ENCODE measurements at places on chromosomes 3 and 15.

GRCh38 chr3:141594357-141594756 is 107.5 kb downstream of the RASA2 start:
- no peak for DNase-seq

DNA sequence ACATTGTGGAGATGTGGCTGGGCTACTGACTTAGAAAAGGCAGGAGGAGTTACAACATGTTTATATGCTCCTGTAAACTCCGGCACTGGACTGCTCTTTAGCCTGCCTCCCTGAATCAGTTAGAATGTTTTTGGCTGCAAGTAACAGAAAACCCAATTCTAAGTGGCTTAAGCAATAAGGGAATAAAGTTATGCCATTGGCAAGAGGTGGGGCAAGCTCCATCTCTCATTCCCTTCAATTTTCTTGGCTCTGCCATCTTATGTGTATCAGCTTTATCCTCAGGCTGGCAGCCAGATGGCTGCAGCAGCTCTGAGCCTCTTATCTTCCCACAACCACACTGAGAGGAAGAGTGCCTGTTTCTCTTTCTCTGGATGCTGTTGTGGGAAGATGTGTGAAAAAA is 22.4 kb upstream of the MEIS2 start:
- DNase-seq, result no peak

DNA sequence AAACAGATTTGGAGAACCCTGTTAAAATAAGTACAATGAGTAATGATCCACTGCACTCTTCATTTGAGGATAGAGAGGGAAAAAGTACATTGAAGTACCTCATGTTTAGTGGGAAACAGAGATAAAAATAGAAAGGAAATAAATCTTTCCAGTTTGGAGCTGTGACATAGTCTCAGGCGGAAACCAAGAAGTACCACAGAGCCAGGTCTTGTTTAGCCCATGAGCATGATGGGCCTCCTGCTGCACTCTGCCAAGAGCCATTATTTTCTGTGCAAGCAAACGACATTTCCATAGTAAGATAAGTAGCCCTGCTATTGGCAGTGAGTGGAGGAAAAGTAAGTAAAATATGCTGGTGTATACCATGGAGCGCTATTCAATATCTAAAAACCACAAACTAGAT is 796.1 kb downstream of the TBL1XR1 start:
- no peak for DNase-seq

- DNase-seq, result no peak
Measured at GRCh38 chr3:184982076-184982475, 170.1 kb downstream of the VPS8 start.

DNA sequence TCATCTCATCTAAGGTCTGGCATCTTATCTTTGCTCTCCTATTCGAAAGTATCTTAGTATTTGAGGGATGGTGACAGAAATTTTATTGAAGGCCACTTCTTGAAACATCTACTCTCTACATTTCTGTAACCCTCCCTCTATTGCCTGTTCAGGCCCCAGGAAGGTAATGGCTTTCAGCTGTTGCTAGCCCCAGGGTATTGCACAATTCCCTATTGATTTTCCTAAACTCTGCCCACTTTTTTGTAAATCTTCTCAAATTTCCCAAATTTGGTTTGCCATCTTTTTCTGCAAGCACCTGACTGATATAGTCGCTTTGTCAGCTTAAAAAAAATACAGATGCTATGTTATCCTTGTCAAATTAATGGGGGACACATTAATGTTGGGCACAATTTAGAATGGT is 242.1 kb downstream of the RAP2B start:
- DNase-seq, result no peak

GRCh38 chr3:40287248-40287647 is 22.3 kb upstream of the EIF1B start:
- DNase-seq, result no peak

- no peak for DNase-seq
Measured at GRCh38 chr15:93089727-93090305, 805 bp upstream of the RGMA start.

DNA sequence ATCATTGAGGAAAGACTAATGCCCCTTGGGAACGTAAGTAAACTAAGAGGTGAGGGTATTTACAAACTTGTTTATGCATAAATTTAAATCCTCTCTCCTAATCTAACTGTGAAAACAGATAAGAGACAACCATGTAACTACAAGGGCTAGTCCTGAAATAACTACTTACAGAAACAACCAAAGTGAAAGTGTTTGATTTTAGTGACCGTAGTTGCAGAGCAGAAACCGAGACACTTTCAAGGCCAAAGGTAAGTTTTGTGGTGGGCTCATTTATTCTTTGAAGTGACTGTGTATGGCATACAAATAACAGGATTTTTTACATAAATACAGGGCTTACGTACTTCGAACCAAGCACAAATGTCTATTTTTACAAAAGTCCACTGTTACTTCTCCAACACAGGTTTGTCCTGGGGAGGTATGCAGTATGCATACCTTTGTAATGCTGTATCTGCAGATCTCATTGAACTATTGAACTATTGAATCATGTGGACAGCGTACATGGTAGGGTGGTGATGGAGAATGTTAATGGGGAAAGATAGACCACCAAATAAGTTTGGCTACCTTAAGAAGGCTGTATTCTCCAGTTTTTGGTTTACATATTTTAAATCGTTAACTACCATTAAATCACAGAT is 99.6 kb upstream of the RBMS3 start:
- DNase-seq, result no peak

GRCh38 chr3:62822905-62823304 is 52.3 kb downstream of the CADPS start:
- no peak for DNase-seq

- DNase-seq, result no peak
Measured at GRCh38 chr15:100601617-100602063, 344 bp downstream of the LINS1 start.

- no peak for DNase-seq
Measured at GRCh38 chr15:48494631-48495030, 150.9 kb downstream of the FBN1 start.

GRCh38 chr3:48548729-48549705 is 7.6 kb downstream of the PFKFB4 start:
- DNase-seq, result peak; percentile 92

- DNase-seq, result no peak
Measured at GRCh38 chr3:170531657-170532335, 54.1 kb downstream of the SLC7A14 start.

GRCh38 chr15:83716605-83717004 is 62.7 kb downstream of the ADAMTSL3 start:
- DNase-seq, result no peak

- DNase-seq, result peak; percentile 86
Measured at GRCh38 chr3:31067004-31067403, 172.5 kb upstream of the GADL1 start.

GRCh38 chr15:46296797-46297196 is 662.0 kb downstream of the SQOR start:
- DNase-seq, result no peak

DNA sequence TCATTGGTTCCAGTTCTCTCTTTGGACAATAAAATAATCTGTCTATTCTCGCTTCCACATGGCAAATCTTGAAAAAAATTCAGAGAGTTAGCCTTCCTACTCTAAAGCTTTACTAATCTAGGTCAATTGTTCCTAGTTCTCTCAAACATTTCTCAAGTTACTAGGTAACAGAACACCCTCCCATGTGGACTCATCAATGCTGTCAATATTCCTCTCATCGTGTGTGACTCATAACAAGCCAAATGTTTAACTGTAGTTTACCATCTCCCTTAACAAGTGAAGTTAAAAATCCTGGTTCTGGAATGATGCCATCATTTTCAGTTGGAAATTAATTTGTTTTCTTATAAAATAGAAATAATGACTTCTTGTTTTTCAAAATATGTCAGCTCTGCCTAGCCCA is 438.6 kb downstream of the ROBO1 start:
- no peak for DNase-seq

GRCh38 chr3:38837358-38837757 is 21.3 kb upstream of the SCN10A start:
- DNase-seq, result no peak

GRCh38 chr3:146781059-146781458 is 175.9 kb upstream of the PLSCR5 start:
- DNase-seq, result no peak

DNA sequence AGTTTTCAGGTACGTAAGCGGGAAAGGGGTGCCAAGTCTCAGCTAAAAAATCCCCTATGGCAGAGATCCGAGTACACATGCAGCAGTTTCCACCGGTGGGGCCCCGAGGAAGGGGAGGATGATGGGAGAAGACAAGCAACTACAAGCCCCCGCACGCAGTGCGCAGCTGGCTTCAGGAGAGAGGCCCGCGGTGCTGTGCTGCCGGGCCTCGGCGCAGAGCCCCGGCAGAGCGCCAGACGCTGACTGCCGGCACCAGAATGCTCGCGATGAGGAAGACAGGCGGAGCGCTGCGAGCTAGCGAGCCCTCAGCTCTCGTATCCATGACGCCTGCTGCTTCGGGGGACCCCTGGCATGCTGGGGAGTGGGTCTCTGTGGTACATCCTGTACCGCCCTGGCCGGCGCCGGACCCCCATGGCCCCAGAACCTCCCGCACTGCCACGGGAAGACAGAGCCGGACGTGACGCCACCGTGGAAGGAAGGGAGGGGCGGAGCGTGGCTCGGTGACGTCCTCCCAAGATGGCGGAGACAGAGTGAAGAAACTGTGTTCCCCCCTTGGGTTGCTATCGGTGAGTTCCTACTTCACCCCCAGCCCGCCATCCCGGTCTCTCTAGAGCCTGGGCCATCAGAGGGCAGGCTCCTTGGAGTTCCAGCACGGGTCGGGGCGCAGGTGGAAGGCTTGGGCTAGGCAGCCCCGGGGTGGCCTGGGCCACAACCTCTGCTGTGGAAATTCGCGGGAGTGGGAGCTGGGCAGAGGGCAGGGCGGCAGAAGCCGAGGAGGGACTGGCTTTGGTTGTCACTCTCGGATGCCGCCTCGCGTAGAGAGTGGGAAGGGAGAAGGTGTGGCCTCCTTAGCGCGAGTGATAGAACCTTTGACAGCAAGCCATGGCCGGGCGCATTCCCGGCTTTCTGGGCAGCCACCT is at the start of gene MYNN:
MYNN (plus strand) TSS at position 500 of the 920 bp plus-strand sequence. CDS start 900 bp downstream, outside the sequence.
- DNase-seq, result peak; percentile 95

- peak; percentile 79 for DNase-seq
Measured at GRCh38 chr15:60184579-60184978, 180.5 kb downstream of the FOXB1 start.

GRCh38 chr3:13233487-13234485 is 160.6 kb upstream of the IQSEC1 start:
- no peak for DNase-seq

- no peak for DNase-seq
Measured at GRCh38 chr3:151327571-151328198, 1.7 kb downstream of the P2RY13 start.

GRCh38 chr3:104628185-104628789 is 738.4 kb upstream of the ALCAM start:
- no peak for DNase-seq

- no peak for DNase-seq
Measured at GRCh38 chr15:100765467-100766241, 114.0 kb upstream of the ALDH1A3 start.

GRCh38 chr15:94105760-94106159 is 125.6 kb upstream of the MCTP2 start:
- peak; percentile 57 for DNase-seq

- DNase-seq, result no peak
Measured at GRCh38 chr15:51732646-51733045, 4.8 kb downstream of the LYSMD2 start.

- no peak for DNase-seq
Measured at GRCh38 chr3:156483426-156483825, 71.5 kb downstream of the SSR3 start.

DNA sequence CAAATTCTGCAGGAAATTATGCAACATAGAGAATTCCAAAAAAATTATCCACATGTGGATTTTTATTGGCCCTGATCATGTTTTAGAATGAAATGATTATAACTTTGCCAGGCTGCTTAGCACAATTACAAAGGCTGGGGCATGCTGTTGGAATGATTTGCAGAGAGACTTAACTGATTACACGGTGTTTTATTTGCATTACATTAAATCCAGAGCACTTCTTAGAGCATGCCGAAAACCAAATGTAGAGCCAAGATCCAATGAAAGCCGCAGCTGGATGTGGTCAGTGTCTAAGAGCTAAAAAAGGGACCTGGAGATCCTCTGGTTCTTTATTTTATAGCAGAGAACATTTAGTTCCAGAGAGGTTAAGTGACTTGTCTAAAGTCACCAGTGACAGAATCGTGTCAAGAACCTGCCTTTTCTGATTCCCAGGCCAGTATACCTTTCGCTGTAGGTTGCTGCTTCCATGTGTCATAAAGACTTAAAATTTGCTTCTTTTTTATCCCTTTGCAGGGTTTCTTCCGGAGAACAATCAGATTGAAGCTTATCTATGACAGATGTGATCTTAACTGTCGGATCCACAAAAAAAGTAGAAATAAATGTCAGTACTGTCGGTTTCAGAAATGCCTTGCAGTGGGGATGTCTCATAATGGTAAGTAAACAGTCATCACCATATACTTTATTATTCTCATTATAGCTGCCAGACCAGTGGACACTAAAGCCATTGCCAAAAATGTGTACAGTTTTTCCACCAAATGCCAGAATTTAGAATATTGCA is 92.0 kb upstream of the TSEN2 start:
- no peak for DNase-seq

DNA sequence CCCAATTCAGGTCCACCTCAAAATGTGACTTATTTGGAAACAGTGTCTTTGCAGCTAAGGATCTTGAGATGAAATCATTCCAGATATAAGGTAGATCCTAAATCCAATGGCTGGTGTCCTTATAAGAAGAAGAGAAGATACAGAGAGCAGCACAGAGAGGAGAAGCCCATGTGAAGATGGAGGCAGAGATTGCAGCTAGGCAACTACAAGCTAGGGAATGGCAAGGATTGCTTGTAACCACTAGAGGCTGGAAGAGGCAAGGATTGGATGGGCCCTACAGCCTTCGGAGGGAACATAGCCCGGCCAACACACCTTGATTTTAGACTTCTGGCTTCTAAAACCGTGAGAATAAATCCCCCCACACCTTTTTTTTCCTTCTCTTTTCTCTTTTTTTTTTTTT is 38.5 kb downstream of the SYN2 start:
- no peak for DNase-seq

DNA sequence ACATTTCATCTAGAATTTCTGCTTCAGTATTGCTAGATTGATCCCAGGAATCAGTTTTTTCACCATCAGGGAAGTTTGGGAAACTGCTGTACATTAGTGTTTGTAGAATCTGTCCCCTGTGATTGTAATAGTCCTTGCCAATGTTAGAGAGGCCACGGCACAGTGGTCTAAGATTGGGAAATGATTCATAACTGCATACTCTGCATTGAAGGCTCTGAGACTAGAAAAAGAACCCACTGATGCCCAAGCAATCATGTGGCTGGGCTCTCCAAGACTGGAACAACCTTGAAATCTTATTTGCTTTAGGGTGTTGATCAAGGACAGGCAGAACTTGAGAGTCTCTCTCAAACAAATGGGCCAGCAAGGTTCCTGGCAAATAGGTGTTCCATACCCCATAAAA is 245.6 kb upstream of the LRTM1 start:
- no peak for DNase-seq

GRCh38 chr3:131804565-131805133 is 230.2 kb downstream of the CPNE4 start:
- DNase-seq, result no peak
